ENCODE measurements at places on chromosomes 1 and 21.

DNA sequence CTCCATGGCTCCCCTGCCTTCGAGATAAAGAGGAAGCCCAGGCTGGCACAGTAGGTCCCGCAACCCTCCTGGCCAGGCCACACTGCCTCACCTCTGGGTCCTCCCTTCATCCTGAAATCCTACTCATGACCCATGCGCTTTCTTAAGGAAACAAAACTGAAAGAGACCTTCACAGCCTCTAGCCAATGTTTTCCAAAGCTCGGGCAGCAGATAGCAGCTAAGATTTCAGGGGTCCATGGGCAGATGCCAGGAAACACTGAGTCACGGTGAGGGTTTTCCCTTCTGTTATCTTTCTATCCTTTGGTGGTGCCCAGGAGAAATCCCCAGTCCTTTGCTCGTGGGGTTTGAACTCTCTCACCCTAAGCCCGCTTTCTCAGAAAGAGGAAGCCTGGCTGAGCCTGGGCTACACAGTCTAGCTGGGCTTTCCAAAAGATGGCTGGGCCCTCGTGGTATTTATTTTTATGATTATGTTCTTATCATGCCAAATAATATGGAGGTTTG is 26.6 kb downstream of the TTC39A start:
- DNase-seq = peak; percentile 75

DNA sequence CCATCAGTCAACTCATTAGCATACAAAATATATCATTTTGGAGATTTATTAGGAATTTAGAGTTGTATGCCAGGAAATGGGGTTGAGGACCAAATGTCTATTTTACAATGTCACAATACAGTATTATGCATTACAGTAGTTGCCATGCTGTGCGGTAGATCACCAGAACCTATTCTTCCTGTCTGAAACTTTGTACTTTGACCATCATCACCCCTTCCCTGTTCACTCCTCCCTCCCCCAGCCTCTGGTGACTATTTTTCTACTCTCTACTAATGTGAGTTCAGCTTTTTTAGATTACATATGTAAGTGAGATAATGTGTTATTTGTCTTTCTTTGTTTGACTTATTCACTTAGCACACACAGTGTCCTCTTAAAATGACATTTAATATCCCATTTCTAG is 50.8 kb downstream of the PTBP2 start:
- DNase-seq = no peak

GRCh38 chr1:68230901-68231626 is 1.3 kb downstream of the WLS start:
- no peak for DNase-seq

GRCh38 chr1:43197343-43198127 is 25.4 kb downstream of the CFAP57 start:
- DNase-seq = no peak

DNA sequence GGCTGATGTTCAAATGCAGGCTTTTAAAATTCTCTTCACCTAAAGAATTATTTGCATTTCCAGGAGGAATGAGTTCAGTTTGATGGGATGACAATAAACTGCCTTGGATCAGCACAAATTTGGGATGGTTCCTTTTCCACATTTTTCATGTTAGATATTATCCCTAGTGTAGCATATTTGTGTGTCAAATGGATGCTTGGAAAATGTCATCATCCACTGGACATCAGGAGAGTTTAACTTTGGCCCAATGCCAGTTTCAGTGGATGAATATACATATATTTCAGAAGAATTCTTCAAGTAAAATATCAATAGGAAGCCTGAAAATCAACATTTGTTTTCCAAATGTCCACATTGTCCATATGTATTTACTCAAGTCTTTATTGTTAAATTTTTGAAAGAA is 116.5 kb upstream of the COL24A1 start:
- no peak for DNase-seq

DNA sequence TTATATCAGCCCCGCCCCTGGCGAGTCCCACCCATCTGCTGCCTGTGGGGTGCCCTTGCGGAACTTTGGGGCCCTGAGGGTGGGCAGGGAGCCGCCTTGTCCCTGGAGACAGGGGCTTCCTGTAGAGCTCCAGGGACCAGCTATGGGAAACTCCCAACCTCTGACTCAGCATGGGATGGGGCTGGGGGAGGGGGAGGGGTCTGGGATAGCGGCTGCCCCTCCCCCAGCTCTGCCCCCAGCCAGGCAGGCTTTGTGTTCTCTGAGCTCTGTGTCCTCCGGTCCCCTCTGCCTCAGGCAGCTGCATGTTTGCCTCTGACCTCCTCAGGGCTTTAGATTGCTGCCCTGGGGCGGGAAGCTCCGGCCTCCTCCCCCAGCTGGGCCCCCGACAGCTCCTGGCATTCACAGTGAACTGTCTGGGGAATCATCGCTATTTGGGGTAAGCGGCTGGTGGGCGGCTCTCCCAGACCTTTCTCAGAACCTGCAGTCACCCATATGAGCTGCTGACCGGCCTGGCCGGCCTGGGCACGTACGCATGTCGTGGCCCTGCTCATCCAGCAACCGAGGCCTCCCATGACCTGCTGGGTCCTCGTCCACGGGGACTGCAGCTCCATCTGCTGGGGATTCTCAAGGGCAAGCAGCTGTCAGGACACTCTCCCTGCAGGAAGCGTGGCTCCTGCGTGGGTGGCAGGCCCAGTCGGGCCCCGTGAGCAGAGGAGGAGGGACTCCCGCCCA is 17.1 kb downstream of the ARHGEF16 start:
- DNase-seq = no peak

- no peak for DNase-seq
Measured at GRCh38 chr1:167486090-167486824, 32.1 kb downstream of the CD247 start.
